ENCODE measurements at places on chromosomes 5 and 9.

DNA sequence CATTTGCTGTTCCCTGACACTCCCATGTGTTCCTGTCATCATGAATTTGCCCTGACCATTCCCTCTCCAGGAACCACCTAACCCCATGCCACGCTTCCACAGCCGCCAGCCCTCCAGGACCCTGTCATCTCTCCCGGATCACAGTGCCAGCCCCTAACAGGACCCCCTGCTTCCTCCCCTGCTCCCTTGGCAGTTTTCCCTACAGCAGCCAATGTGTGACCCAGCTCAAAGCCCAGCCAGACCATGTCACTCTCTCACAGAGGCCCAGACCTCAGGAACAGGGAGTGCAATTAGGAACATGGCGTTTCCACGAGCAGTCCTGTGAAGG lies 8.1 kb downstream of the FOXE1 start:
- DNase-seq, result no peak

- DNase-seq, result no peak
These were observed 494.2 kb upstream of the KLF4 start for GRCh38 chr9:107983762-107984161.

DNA sequence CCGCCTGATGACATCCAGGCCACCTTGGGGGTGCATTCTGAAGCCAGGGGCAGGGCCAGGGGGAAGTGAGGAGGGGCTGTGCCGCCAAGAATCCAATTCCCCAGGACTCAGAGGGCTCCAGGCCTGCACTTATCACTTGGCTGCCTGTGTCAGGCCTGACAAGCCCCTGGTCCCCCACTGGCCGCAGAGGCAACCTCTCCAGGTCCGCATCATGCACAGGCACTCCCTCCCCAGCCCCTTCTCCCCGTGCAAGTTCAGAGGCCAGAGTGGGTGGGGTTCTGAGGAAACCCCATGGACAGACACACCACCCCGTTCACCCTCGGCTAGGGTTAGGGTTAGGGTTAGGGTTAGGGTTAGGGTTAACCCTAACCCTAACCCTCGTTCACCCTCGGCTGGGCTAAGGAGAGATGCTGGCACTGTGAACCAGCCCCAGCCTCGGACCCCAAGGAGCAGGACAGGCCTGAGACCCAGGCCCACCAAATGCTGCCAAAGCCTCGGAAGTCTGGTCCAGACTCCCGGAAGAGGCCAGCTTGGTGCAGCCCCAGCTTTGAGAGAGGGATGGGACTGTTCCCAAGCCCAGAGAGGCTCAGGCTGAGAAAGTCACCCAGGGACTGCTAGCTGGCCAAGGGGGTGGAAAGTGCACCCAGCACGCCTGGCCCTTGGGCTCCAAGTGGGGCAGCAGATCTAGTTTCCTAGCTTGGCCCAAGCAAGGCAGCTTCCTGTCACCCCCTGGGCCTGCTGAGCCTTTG lies 4.9 kb downstream of the LCN2 start:
- no peak for DNase-seq

GRCh38 chr5:67578011-67578410 lies 381.4 kb upstream of the CD180 start:
- DNase-seq, result no peak

- no peak for DNase-seq
These were observed 123.9 kb downstream of the SEC61B start for GRCh38 chr9:99345942-99346341.

DNA sequence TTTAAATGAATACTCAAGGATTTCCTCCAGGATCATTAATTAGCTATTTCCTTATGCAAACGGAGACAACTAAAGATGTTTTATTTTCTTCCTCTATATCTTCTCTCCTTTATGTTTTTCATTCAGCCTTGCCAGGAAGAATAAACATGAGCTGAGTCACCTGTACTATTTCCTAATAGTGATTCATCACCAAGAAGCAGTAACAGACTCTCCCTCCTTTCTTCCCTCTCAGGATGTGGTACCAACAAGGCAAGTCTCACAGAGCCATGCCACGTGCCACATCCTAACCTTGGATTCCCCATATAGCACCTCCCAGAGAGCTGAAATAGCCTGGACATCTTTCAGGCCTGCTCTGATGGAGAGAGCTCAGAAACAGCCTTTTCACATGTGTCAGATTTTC lies 758.6 kb upstream of the DMAC1 start:
- no peak for DNase-seq

DNA sequence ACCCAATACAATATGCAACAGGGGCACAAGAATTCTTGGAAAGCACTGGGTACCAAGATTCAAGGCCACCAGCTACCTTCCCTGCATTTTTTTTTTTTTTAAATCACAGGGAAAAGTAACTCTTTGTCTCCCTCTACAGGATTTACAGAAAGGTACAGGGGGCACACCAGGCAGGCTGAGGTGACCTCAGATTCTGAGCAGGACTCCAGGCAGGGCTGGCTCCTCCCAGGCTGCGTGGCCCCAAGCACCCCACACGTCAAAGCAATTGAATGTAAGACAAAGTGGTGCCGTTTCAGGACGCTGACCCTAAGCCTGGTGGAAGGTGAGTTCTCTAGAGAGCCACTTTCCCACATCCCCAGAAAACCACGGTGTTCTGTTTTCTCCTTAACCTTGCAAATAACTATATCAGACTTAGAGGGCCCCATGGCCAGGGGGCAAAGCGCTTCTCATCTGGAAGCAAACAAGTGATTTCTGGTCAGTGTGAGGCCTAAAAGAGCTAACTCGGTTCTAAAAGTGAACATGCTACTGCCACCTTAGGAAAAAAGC lies 222.6 kb downstream of the ROR2 start:
- DNase-seq, result no peak

GRCh38 chr5:57334475-57334874 lies 148.1 kb downstream of the ACTBL2 start:
- DNase-seq, result no peak

- DNase-seq, result no peak
These were observed 10.2 kb downstream of the FBXO10 start for GRCh38 chr9:37565661-37566618.

GRCh38 chr5:35320029-35320428 lies 89.7 kb upstream of the PRLR start:
- DNase-seq, result no peak

- DNase-seq, result no peak
These were observed 88.7 kb downstream of the BASP1 start for GRCh38 chr5:17305964-17306725.

DNA sequence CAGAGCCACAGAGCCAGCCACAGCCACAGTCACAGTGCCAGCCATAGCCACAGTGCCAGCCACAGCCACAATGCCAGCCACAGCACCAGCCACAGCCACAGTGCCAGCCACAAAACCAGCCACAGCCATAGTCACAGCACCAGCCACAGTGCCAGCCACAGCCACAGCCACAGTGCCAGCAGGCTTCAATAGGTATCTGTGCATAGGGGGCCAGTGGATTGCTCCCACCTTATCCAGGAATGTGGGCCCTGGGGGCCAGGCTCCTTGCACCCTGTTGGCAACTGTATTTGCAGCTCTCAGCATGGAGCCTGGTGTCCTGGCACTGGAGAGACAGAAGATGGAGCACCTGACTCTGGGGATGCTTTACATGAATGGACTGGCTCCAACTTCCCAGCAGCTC lies 111.7 kb upstream of the IRX2 start:
- DNase-seq, result no peak

GRCh38 chr9:92294297-92294676 lies 790 bp upstream of the IARS1 start:
- peak; percentile 4 for DNase-seq

DNA sequence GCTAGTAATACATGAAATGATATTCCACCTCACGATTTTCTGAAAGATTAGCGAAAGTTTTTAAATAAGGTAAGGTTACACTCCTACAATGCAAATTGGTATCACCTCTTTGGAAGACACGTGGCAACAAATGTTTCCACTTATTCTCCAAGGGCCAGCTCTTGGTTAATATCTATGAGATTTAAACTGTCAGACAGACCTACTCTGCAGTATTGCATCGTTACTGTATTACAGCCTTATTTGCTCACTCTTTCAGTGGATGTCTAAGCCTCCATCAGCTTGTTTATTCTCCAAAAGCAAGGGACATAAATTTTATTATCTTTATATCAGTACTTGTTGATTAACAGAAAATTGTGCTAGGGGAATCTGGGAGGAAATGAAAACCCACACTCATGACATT lies 135.7 kb downstream of the MLLT3 start:
- no peak for DNase-seq
